Gastrocnemius medialis (tissue), 4 donors: ENCODE measurements at places on chromosomes 12 and 14. TPM values are rescaled to one million over a fixed set of nuclear protein-coding genes. Genes with fewer than 3 reads are reported as not detected.

FLVCR2 gene
- total RNA-seq: 65.5 TPM

CIROP gene
- total RNA-seq: not detected

CMKLR1 gene
- total RNA-seq: 3.5 TPM

AKAP3 gene
- total RNA-seq: 0.27 TPM

CEBPE gene
- not detected for total RNA-seq

SLC17A8 gene
- total RNA-seq: not detected

RIMBP2 gene
- not detected for total RNA-seq

GALNT6 gene
- total RNA-seq: 0.24 TPM

TIMELESS gene
- 1.9 TPM for total RNA-seq

PRICKLE1 gene
- total RNA-seq: 1.6 TPM

FAM186B gene
- total RNA-seq: 0.82 TPM

PRR4 gene
- total RNA-seq: 1.2 TPM

SLC4A8 gene
- not detected for total RNA-seq

SMOC1 gene
- total RNA-seq: 7.3 TPM

BHLHE41 gene
- total RNA-seq: 7.6 TPM

CELA1 gene
- not detected for total RNA-seq

MANSC1 gene
- total RNA-seq: 4.7 TPM

GLIPR1L1 gene
- total RNA-seq: not detected

SUPT16H gene
- 29.8 TPM for total RNA-seq

KRT6A gene
- not detected for total RNA-seq

RASAL1 gene
- not detected for total RNA-seq

SERPINA3 gene
- total RNA-seq: 77.0 TPM

KRT3 gene
- total RNA-seq: not detected

CLEC1B gene
- total RNA-seq: not detected

KRT75 gene
- total RNA-seq: not detected

HCAR2 gene
- total RNA-seq: 0.18 TPM
